Fibroblast of mammary gland (primary cell): ENCODE measurements at places on chromosomes 7 and 10.

DNA sequence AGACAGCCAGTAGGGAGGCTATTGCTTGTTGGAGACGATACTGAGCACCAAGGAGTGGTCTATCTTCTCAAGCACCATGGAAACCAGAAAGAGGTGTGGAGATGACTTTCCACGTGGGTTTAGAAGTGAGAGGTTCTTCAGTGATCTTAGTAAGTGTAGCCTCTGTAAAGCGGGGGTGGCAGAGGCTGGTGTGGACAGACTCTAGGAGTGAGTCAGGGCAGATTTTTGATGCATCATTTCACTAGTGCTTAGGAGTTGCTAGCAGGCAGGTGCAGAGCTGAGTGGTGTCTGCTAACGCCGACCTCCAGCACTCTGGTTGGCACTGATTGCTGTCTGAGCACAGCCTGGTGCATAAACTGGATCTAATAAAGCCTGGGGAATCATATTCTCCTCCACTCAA, 78.4 kb upstream of the ADO start:
- no peak for DNase-seq

DNA sequence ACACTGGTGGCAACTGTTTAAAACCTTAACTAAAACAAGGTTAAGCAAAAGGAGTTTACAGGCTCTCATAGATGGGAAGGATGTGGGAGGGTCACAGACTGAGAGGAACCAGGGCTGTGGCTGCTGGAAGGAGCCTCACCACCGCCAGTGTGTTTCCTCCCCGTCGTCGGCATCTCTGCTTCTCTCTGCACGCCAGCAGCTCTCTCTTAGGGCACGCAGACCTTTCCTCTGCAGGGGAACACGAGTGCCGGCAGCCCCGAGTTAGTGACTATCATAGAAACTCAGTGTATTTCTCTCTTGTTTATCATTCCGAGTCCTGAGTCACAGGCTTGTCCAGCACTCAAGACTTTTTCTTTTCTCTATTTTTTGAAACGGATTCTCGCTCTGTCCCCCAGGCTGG, 8.1 kb upstream of the SH2D4B start:
- DNase-seq: no peak

DNA sequence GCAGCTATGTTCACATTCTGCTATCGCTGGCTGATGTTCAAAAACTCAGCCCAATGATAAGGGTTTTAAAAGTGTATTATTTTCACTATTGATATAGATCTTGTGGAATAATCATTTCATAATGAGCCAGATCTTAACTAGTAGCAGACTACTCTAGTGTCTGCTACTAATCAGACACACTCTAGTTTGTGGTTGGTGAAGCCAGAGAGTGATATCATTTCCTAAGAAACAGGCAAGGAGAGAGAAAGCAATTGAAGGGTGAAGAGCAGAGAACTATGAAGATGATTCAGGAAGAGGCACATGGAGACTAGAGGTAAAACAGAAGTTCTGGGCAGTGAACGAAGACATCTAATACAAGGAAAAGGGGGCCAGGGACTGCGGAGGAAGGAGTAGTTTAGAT, 58.2 kb upstream of the BET1 start:
- DNase-seq: peak; percentile 73

- no peak for DNase-seq
Measured at GRCh38 chr7:47537716-47538675, 43.9 kb downstream of the TNS3 start.

DNA sequence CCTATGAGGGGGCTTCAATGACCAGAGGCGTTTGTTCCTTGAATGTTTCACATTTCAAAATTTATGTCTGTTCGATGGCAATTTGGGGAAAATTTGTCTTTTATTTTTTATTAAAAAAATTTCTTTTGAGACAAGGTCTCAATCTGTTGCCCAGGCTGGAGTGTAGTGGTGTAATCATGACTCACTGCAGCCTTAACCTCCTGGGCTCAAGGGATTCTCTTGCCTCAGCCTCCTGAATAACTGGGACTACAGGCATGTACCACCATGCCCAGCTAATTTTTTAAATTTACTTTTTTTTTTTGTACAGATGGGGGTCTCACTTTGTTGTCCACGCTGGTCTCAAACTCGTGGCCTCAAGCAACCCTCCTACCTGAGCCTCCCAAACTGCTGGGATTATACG, 39.7 kb downstream of the OTUD1 start:
- peak; percentile 44 for DNase-seq

GRCh38 chr7:121192834-121193233, 136.0 kb upstream of the WNT16 start:
- peak; percentile 44 for DNase-seq

DNA sequence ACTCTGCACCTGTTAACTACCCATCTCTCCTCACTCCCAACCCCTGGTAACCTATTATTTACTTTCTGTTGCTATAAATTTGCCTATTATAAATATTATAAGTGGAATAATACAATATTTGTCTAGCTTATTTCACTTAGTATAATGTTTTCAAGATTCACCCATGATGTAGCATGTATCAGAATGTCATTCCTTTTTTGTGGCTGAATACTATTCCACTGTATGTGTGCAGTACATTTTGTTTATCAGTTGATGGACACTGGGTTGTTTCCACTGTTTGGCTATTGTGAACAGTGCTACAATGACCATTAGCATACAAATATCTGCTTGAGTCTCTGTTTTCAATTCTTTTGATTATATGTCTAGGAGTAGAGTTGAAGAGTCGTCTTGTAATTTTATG, 92.8 kb upstream of the KAT6B start:
- DNase-seq: no peak

DNA sequence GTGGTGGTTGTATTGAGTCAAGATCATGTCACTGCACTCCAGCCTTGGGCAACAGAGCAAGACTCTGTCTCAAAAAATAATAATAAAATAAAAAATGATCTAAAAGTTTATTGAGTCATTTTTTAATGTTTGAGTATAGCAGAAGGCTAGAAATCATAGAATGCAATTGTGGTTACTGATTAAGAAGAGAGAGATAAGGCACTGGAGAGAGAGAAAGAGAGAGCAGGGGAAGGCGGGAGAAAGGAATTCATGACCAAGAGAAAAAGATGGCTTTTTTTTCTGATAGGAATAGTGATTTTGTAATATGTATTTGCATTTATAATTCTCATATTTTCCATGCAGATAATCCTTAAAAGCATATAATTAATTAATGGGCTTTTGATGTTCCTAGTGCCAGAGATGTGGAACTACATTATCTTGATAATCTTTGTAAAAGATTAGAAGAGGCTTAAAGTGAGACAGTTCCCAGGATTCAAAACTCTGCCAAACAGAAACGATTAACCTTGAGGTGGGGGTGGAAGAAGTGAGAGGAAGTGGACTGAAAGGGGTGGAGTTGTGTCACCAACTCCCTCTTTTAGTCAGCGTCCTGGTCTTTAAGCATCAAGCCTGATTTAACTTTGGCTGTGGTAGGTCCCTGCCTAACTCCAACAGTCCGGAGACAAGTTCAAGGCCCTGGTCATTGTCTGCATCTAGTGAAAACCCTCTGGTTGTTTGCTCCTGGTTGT, 76.2 kb downstream of the CHN2 start:
- no peak for DNase-seq

- no peak for DNase-seq
Measured at GRCh38 chr7:41879403-41879802, 176.5 kb upstream of the INHBA start.

DNA sequence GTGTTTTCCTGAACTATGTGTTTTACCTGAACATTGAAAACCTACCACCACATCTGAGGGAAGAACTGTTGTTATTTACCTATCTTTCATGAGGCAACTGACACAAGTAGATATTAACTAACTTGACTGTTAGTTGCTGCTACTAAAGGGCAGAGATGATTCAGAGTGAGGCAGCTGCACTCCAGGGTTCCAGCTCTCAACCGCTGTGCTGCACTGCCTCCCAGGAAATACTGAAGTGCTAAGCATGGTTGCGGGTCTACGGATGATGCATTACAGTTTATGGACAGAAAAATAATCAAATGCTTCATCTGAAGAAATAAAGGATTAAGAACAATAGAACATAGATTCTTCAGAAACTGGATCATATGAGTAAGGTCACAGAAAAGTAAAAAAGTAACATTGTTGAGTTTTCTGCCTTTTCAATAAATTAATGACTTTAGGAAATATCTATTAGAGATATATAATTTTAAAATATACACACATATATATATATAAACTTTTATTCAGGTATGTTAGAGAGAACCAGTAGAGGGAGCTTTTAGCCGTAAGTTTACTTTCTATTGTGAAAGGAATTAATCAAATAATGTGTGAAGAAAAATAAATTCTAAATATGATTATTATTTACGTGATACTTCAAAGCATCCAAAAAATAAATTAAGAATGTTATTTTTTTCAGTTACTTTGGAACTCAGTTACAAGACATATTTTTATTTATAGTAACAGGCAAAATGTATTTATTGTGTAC, 620.0 kb downstream of the CNTNAP2 start:
- DNase-seq: no peak

- no peak for DNase-seq
Measured at GRCh38 chr7:44377134-44377463, 51.7 kb upstream of the CAMK2B start.

DNA sequence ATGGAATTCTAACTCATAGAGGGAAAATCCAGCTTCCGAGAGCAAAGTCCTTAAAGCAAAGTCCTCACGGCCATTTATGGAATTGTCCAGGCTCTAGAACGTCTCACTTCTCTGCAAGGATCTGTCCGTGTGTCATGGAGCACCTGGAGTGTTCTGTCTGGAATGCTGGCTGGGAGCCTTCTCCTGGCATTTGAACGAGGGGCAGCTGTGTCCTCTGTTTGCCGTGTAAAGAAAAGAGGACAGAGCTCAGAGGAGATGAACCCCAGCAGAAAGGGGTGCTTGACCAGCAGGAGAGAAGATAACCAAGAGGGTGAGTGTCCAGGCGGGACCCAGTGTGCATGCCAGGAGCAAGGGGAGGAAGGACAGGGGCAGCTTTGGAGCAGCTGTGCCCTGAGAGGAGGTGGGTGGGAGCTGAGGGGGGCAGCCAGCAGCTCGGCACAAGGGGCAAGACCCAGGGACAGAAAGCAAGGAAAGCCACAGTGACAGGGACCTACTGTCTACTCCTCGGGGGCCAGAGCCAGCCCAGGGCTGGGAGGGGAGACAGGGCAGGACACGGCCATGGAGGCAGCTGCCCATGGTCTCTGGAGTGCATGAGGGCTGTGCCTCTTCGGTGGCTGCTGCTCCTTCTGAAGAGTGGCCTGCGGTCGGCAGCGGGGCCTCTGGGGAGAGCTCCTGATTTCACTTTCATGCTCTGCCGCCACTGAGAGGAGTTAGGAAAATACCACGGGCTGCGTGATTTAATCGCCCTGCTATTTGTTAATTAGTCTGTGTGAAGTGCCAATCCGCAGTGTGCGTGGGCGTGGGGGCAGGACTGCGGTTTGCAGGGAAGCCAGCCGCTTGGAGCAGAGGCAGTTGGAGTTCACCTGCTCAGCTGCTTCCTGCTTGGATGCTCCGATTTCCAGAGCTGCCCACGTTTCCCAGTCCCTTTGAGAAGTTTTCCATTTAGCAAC, 149.3 kb upstream of the SHH start:
- DNase-seq: peak; percentile 25

GRCh38 chr10:52818019-52818418, 45.4 kb upstream of the MBL2 start:
- DNase-seq: peak; percentile 25

- no peak for DNase-seq
Measured at GRCh38 chr10:22722626-22723169, 8.3 kb upstream of the PIP4K2A start.
